ENCODE measurements at places on chromosomes 3 and 15.

- DNase-seq = no peak
These were observed 71.5 kb downstream of the SLC12A8 start for GRCh38 chr3:125140818-125141595.

- no peak for DNase-seq
These were observed 161.0 kb upstream of the CGNL1 start for GRCh38 chr15:57215326-57215725.

DNA sequence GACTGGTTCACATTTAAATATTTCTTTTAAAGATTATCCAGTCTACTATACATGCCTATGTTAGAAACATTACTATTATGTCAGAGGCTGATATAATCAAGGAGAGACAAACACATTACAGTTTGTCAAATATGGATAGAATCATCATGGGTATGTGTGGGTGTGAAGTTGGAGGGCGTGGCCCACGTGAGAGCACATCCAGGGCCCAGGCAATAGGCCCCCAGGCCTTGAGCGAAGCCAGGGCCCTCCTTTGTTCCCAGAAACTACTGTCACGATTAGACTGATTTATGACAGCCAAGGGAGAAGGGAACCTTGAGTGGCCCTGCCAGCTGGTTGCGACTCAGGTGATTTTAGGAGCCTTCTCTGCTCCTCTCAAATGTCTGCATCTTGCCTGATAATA lies 26.9 kb upstream of the LDHAL6B start:
- no peak for DNase-seq

DNA sequence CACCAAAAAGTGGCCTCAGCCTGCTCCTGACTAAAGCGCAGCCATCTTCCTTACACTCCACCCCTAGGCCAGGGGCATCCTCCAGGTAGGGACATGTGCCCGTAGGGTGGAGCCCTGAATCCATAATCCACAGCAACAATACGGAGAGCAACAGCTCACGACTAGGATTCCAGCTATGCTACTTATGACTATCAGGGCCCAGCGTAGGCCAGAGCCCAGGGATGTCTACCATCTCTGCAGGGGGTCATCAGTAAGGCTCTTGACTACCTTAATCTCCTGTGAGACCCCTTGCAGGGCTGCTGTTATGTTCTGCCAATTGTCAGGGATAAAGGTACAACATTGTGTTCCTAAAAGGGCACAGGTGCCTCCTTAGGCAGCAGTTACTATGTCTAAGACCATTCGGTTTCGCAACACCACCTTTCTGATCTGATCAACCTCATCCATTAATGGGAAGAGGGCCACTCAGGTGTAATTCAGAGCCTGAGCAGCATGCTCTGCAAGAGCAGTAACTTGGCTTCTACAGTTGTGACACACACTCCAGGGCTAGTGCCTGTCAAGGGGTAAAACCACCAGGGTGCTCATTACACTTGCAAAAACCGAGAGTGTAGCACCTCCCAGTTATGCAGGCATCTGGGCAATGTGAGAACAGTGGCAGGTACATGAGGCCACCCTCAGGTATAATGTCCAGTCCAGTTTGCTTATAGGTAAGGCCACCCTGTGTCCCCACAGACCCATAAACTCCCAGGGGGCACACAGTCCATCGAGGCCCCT lies 11.0 kb downstream of the CCRL2 start:
- no peak for DNase-seq

GRCh38 chr3:134755821-134756220 lies 39.2 kb upstream of the EPHB1 start:
- no peak for DNase-seq

DNA sequence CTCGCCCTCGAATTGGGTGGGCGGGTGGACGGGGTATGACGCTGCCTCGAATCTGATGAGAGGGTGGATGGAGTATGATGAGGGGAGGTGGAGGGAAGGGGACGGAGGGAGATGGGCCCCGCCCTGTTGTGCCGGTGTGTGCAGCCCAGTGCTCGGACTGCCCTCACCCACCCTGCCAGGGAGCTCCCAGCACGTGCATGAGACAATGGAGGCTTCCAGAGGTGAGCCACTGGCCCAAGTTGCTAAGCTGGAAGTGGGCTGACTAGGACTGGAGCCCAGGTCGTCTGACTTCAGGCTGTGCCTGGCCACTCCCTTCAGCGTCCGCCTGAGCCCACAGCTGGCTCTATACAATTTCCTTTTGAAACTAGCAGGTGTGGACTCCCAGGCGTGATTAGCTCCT lies 47.0 kb upstream of the CTSH start:
- no peak for DNase-seq

DNA sequence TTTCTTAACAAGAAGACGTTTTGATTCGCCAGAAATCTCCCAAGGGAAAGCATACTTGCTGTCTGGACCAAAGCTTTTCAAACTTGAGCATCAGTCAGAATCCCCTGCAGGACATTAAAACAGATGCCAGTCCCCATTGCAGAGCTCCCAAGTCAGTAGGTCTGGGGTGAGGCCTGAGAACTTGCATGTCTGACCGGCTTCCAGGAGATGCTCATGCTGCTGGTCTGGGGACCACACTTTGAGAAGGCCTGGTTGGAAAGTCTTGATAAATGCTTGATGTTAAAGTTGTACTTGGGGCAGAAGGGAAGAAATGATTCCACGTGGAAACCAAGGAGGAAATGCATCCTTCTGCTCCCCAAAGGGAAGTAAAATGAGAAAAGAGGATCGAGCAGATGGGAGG lies 24.3 kb upstream of the CAV3 start:
- DNase-seq = no peak

- DNase-seq = no peak
These were observed 6.8 kb downstream of the ANXA2 start for GRCh38 chr15:60390871-60391501.

DNA sequence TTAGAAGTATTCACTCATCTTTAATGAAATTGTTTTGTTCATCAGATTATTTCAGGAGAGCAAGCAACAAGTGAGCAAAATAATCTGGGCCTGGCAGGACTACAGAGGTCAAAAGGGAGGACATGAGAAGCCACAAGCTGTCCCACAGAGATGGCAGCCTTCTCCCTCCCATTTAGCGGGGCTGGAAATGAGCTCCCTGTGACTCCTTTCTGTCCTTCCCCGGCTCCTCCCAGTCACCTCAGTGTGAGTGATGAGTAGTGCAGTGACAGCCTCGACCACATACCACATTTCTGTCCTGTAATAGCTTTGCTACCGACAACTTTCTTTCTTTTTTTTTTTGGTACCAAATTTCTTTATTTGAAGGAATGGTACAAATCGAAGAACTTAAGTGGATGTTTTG lies 38.0 kb downstream of the RAB7A start:
- no peak for DNase-seq

DNA sequence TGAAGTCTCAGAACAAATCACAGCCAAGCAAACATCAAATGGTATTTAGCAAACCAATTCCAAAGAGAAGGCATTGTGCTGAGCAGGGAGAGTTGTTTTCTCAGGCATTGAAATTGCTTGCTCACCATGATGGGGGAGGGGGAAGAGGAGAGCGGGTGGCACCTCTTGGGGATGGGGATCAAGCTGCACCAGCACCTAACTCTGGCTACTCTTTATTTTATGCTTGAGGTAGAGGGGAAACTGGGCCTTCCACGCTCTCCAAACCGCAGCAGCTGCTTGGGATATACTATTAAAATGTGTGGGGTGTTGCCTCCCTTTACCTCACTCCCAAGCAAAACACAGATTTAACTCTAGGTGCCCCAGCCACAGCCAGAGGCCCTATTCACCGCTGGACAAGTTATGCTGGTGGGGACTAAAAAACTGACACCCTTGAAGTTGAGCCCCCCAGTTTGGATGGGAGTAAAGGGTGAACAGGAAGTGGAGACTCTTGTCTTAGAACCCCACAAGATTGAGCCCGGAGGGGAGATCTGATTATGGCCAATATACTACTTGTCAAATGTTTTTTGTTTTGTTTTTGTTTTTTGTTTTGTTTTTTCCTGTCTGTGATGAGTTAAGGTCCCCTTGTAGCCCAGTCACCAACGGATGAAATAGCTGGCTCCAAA lies 5.0 kb upstream of the FOXB1 start:
- DNase-seq = no peak

DNA sequence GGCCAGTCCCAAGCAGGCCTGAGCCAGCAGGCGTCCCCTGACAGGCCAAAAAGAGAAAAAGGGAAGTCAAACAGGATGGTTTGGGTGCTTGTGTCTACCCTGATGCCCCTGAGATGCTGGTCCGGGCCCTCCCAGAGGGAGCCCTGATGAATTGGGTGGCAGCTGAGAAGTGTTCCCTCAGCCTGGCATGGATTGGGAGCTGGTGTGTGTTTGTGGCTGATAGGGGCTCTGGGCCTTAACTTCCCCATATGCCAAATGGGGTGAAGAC lies 1.4 kb downstream of the FBLN2 start:
- no peak for DNase-seq

- no peak for DNase-seq
These were observed 52.8 kb downstream of the ATP8B4 start for GRCh38 chr15:50066202-50066601.

DNA sequence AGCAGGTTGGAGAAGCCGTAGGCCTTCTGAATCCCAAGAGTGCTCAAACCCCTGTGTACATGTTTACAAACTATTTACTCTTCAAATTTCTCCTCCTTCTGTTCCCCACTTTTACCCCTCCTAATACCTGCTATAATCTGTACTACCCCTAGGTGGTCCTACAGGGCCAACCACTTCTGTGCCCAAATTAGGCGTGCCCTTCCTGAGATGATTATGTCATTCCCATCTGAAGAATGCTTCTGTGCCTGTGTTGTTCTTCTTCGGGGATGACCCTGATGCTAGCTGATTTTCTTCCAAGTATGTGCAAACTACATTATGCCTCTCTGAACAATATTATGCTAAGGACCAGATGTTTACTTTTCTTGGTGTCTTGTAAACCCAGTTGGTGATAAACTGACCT lies 20.5 kb downstream of the RBP2 start:
- DNase-seq = no peak

DNA sequence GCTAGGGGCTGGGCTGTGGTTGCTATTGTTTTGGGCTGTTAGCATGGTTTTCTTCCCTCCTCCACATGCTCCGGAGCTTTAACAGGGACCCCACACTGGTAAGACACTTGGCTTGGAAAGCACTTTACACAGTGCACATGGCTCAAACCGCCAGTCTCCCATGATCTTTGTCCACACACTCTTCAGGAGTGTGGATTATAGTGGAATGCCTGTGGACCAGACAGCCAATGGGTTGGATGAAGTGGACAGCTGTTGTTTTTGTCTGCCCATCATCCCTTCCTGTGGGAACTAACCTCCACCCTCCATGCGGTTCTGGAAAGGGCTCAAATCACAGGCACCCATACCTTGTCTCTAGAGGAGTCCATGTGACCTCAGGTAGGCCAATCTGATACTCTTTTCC lies 10.0 kb downstream of the PAQR9 start:
- DNase-seq = no peak

DNA sequence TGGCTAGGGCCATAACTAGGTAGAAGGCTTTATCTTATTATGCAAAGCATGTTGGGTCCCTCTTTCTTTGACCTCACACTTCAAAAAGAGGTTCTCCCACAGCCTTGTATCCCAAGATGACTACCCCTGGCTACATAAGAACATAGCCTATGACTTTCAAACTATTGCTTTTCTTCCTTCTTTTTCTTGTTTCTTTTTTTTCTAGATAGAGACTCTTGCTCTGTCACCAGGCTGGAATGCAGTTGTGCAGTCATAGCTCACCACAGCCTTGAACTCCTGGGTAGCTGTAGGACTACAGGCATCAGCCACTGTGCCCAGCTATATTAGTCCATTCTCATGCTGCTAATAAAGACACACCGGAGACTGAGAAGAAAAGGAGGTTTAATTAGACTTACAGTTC lies 47.2 kb downstream of the DIPK2A start:
- no peak for DNase-seq

- no peak for DNase-seq
These were observed 13.5 kb downstream of the HIGD1A start for GRCh38 chr3:42790714-42791229.

- no peak for DNase-seq
These were observed 77.4 kb upstream of the PLCL2 start for GRCh38 chr3:16807391-16807790.

DNA sequence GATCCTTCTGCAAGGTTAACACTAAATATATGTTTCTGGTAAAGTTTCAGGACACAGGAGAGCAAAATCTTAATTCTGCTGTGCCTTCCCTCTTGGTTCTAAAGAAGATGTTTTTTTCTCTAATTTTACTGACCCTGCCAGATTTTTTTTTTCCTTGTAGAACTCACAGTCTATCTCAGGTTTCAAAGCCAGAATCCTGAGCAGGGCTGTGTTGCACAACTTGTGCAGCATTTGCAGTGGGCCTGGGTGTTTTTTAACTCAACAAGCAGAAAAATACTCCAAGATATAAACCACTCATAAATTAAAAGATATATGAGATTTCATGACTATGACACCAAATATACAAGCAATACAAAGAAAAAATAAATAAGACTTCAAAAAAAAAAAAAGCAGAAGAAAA lies 40.2 kb upstream of the ARF4 start:
- no peak for DNase-seq

GRCh38 chr3:87126321-87126720 lies 100.8 kb upstream of the CHMP2B start:
- no peak for DNase-seq

DNA sequence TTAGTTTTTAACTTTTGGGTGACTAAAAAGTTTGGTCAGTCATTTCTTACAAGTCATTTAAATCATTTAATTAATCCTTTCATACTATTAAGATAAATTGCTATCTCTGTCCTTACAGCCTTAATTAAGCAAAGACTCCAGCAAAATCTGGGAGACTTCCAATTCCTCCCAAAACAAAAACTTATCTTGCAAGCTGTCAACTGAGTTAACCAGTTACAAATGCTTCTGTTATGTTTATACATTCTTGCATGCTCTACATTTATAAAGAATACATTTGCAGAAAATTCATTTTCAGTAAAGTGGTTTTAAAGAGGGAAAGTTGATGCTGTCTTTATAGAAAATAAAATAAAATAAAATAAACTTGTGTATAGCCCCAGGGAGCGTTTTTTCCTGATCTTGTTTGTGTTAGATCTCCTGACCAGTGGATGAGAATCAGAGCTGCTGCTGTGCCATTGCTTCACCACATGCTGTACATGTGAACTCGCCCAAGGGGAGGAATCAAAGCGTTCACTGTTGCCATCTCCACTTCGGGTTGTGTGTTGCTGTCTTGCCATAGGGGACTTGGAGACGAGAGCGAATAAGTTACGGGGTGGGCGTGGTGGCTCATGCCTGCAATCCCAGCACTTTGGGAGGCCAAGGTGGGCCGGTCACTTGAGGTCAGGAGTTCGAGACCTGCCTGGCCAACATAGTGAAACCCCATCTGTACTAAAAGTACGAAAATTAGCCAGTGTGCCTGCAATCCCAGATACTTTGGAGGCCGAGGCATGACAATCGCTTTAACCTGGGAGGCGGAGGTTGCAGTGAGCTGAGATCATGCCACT lies 5.5 kb downstream of the CCR4 start:
- DNase-seq = no peak

Measured in activated CD4-positive, alpha-beta T cell treated with anti-CD3 and anti-CD28 coated beads for 1 hour (primary cell).